ENCODE measurements at places on chromosomes 2 and 18.

- no peak for DNase-seq
These were observed 63.2 kb downstream of the PLCL1 start for GRCh38 chr2:197867624-197868023.

- DNase-seq, result no peak
These were observed 90.6 kb upstream of the ANKRD30BL start for GRCh38 chr2:132252191-132252893.

DNA sequence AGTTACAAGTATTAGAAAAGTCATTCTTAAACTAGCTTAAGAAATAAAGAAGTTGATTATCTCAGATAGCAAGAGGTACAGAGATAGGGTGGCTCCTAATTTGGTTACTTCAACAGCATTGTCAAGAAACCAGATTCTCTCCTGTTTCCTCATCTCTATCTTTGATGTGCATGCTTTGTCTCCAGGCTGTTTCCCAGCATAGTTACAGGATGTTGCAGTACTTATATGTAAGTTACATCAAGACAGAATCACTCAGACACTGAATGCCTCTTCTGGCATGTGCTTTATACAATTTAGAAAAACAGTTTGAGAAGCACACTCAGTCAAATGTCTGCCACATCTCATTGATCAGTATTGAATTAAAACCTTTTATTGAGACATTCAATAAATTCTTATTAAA, 189.5 kb upstream of the UBE2E3 start:
- no peak for DNase-seq

- DNase-seq, result peak; percentile 74
These were observed 55.7 kb downstream of the MEIS1 start for GRCh38 chr2:66490588-66491001.

DNA sequence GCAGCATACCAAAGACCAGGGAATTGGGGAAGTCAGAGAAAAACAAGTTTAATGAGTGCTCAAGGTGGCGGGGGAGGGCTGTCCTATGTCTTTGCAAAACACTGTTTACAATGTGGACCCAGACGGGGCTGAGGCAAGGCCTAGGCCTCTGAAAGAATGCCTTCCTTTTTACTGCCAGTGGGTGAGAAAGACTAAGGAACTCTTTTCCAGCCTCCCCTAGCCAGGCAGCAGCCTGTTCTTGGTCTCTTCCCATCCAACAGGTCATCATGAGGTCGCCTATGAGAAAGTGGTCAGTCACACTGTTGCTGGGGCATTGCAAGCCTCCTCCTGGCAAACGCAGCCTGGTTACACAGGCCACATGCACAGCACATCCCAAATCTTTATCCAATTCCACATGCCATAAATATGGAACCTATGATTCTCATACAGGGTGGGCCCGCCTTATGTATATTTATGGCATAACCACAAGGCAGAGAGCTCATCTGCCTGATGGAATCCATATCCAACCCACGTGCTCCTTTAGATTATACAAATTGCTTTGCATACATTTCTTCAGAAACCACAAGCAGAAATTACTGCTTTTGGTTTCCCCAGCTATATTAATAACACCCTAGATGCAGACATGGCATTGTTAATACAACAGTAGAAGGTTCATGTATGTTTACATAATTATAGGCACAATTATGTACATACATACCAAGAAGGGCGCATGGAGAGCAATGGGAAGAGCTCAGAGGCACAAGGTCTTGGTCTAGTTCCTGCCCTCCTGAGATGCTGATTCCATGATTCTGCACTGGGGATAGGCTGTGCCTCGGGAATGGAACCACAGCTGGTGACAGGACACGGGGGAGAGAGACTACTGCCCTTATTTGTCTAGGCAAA, 48.6 kb downstream of the NRP2 start:
- no peak for DNase-seq

DNA sequence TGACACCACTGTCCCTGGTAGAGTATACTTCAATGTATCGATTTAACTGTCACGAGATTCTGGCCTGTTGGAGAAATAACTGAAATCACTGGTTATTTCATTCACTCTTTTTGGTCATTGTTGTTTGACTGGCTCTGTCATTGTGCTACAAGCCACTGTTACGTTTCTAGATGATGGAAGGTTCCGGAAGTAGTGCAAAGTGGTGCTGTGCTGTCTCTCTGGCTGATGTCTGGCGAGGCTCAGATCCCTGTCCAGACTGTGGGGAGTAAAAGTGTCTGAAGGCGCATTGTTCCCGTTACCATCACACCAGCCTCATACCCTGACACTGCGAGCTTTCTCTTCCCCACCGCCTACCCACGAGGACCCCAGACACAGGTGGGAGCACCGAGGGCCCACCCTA, 11.7 kb downstream of the CNDP1 start:
- DNase-seq, result no peak

DNA sequence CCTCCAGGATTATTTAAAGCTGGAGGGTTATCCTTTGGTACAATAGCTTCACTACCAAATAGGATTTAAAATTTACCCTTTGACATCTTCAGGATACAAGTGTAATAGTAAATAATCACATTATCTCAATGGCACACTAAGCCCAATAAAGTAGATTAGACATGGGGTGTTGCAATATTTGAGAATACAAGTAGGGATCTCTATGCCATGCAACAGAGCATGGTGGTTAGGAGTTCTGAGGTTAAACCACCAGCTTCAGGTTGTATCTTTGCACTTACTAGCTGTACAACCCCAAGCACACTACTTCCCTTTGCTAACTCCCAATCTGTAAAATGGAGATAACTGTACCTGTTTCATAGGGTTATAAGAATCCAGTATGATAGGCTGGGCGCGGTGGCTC, 6.2 kb downstream of the MBD2 start:
- no peak for DNase-seq

GRCh38 chr2:232457121-232458011, 1.4 kb downstream of the ALPI start:
- no peak for DNase-seq

DNA sequence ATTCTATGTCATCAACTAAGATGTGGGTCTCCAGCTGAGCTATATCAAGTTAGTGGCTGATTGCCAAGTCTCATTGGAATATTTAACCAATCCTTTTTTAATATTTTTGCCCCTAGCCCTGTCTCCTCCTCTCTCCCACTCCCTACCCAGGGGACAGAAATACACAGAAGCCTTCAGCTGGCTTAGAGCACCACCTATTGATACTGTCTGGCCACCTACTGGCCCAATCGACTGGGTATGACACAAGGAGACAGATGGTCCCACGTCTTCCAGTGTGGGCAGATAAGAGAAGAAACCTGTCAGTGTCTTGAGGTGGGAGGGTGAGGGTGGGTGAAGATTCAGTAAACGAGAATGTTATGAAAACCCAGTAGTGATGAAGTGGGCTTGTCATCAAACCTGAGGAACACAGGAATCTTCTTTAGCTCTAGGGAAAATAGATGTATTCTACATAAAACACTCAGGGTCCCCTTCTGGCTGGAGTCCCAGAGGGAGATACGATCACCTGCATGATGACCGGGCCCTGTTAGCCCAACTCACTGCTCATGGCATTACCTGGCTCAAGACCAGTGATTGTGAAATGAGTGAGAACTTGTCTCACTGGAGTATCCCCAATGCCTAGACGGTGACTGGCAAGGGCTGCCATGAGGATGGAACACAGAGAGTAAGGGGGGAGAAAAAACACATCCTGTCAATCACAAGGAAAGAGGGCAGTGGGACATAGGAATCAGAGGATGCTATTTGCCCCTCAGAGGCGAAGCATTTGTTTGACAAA, 26.7 kb downstream of the POLR1A start:
- DNase-seq, result peak; percentile 73

- DNase-seq, result no peak
These were observed 16.8 kb downstream of the ATP6V1C2 start for GRCh38 chr2:10738192-10738591.

GRCh38 chr18:10410472-10411308, 43.7 kb upstream of the APCDD1 start:
- no peak for DNase-seq

DNA sequence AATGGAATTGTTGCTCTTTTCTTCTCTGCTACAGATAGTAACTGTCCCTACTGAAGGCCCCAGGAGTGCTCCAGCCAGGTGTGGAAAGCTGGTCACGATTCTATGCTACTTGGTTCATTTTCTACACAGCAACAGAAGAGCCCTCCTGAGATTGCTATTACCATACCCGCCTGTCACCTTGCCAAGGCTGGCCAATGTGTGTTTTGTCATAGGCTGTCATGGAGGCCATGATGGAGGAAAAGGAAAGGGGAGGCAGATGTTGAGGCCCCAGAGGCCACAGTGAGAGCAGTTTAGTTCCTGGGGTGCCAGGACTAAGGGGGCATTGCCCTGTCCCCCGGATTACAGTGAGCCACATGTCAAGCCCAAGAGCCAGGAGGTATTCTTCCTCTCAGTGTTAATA, 952 bp downstream of the ELMOD3 start:
- DNase-seq, result no peak

- no peak for DNase-seq
These were observed 162.0 kb downstream of the CAPN13 start for GRCh38 chr2:30645081-30645744.

GRCh38 chr18:63025251-63026090, 294.1 kb downstream of the BCL2 start:
- DNase-seq, result peak; percentile 52

DNA sequence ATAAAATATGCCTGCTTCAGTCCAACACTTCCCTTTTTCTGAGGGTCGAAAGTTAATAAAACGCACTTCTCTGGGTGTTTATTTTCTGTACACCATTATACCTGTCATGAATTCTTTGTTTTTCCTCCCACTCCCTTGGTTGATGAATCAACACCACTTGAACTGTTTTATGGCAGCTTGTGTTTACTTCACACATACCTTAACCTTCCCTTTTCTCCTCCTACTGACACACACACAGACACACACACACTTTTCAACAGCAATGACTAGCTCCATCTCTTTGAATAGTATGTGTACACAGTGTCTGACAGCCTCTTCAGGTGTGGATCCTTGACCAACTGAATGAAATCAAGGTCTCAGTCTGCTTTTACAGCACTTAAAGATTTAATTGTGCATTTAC, 91.3 kb downstream of the SATB2 start:
- DNase-seq, result no peak

DNA sequence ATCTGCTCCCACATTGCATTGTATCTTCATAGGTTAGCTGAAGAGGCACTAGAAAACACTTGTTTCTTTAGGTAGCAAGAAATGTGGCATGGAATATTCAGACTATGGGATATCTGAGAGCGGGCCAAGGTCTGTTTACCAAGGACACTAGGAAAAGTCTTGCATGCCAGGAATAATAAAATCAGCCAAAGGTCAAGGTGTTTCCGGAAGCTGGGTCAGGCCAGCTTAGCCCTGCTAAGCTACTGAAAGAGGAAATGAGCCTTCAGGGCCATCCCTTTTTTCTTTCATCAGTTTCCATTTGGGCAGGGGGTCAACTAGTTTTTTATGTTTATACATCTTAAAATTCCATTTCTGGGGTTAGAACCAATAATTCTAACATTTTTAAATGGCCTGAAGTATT, 101.1 kb downstream of the DPP4 start:
- no peak for DNase-seq

All from NCI-H1105 treated with DMSO at 0.1 percent for 48 hours (cell line).